ENCODE measurements at places on chromosomes 5 and 9. TPM values are rescaled to one million over a fixed set of nuclear protein-coding genes. Genes with fewer than 3 reads are reported as not detected.
A peak's percentile ranks its signal among the peaks of the same experiment; 100 is the strongest.

DNA sequence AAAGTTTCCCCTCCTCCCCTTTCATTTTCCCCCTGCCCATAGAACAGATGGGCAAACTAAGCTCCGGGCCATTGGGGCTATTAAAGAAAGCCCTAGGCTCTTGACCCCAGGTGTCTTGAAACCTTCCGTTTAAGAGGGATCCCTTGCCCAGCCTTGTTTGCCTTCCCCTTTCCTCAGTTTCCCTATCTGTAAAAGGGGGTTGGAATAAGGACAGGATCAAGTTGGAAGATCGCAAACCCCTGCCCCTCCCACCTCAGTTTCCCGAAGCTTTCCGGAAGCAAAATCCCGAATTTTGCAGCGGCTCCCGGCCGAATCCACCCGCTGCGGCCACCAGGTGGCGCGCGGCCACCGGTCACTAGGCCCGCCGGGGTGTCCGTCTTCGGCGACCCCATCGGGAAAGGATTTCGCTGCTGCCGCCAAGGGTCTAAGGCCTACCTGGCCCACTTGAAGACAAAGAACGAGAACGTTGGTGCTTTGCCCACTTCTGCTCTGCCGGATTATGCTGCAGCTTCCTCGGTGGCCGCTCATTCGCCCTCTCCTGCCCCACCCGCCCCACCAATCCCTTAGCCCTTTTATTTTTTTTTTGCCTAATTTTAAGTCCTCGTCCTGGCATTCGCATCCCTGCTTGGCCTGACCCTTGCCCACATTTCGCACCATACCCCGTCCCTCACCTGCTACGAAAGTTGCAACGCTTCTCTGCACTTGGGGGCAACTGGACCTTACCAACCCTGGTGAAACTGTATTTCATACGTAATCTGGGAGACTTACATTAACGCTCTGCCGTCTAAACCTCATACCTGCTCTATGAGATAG is 962 bp upstream of the NR6A1 start:
- no peak for DNase-seq
- peak overlapping the region; percentile 86 for H3K27ac ChIP-seq

Gene SLC36A3
- not detected for total RNA-seq

- H3K36me3 ChIP-seq: no peaks in the 10 kb centered on the region
- no peaks in the 10 kb centered on the region for H3K4me1 ChIP-seq
- no peaks in the 10 kb centered on the region for H3K27me3 ChIP-seq
- no peak overlapping the region for H3K27ac ChIP-seq
- DNase-seq: no peak
Measured at GRCh38 chr5:31280210-31280609, 86.7 kb downstream of the CDH6 start.

Gene SLC28A3
- 16.1 TPM for total RNA-seq

Measured in esophagus squamous epithelium (tissue), 5 donors.